Ovary (tissue), 10 donors: ENCODE measurements at places on chromosomes 3 and 15.

DNA sequence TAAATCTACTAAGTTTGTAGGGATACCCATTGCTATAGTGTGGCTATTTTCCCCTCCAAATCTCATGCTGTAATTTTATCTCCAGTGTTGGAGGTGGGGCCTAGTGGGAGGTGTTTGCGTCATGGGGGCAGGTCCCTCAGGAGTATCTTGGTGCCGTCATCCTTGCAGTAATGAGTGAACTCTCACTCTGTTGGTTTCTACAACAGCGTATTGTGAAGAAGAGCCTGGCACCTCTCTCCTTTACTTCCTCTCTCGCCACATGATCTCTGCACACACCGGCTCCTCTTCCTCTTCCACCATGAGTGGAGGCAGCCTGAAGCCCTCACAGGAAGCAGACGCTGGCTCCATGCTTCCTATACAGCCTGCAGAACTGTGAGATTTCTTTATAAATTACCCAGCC lies 34.0 kb upstream of the TRPM1 start:
- DNase-seq, result no peak

DNA sequence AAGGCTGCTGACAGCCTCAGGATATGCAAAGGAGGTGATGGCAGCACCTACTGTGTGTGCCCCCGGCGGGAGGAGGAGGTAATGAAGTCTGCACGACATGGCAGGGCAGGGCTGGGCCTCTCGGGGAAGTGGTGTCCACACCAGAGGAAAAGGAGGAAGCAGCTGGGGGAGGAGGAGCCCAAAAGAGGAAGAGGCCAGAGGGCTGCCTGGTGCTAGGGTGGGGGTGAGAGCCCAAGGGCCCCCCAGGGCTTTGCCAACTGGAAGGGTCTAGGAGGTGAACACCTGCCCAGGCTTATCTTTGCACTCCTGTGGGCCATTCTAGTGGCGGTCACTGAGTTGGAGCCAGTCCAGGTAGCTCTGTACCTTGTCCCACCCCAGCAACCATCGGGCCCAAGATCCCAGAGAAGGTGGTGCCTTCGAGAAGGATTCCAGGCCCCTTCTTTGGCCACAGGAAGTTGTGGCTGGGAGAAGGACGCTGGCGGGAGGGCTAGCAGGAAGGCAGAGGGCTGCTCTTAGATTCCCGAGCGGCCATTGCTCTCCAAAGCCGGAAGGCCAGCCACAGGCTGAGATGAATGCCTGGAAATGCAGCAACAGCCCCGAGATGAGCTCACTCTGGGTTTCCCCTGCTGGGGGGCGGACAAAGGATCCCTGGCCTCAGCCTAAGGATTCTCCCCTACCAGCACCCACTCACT lies 7.0 kb downstream of the GNAI2 start:
- DNase-seq, result no peak

DNA sequence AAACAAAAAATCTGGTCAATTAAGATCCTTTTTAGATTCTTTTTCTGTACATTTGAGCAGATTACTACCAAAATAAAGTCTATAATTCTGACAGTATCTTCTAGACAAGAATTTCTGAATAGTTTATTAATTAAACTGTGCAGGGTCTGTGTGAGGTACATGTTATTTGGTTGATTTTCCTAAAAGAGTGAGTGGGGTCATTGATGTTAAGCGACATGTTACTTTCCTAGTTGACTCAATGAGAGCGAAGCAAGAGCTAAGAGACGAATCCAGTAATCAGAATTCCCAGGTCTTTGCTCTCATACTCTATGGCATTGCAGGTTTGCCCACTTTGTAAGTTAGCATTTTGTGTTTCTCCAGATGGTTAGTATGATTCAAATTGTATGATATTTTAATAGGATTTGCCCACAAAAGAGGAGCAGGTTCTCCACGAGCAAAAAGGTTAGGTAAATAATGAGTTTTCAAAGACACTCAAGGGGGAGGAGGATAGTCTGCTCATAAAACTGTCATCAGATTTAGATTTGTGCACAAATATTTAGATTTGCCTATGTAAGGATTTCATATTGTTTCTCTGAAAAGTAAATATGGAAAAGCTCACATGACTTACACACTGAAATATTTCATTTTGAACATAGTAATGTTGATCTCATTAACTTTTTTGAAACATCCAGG lies 217.2 kb upstream of the CGNL1 start:
- no peak for DNase-seq

DNA sequence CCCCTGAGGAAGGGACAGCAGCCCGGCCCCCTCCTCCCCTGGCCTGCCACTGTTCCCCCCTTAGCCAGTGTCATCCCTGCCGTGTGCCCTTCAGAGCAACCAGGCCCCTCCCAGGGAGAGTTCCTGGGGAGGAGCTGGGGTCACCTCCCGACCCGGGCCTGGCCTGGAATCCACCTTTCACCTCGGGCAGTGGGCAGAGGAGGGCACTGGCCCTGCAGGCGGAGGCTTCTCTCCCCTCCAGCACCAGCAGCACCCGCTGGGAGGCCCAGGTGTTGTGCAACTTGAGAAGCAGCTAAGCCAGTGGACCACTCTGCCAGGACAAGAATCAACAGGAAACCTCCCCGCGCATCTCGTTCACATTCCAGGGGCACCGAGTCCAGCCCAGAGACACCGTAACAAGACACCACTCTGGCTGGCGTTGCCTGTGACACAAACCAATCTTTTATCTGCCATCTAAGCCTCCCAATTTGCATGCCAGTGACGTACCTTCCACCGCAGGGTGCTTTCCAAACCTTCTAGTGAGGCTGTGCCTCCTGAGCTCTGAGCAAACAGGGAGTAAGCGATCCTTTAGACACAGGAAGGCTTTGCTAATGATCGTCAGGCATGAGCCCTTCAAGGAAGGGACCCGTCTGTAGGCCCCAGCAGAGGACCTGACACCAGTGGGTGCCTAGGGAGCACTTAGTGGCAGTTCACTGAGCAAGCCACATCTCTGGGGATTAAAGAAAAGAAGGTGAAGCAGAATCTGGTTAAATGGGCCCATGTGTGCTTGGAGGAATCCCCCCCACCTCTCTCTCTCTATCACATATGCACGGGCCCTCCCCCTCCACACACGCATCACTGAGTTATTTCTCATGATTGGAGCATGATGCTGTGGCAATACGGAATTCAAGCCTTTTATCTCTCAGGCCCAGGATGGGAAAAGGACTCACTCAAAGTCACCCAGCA lies 98.9 kb upstream of the TLE3 start:
- peak; percentile 47 for DNase-seq

- peak; percentile 24 for DNase-seq
Measured at GRCh38 chr3:178966299-178967176, 105.1 kb downstream of the ZMAT3 start.

GRCh38 chr3:189108067-189108466 lies 63.7 kb upstream of the TPRG1 start:
- DNase-seq, result no peak

- no peak for DNase-seq
Measured at GRCh38 chr3:12370758-12371157, 81.9 kb downstream of the PPARG start.

DNA sequence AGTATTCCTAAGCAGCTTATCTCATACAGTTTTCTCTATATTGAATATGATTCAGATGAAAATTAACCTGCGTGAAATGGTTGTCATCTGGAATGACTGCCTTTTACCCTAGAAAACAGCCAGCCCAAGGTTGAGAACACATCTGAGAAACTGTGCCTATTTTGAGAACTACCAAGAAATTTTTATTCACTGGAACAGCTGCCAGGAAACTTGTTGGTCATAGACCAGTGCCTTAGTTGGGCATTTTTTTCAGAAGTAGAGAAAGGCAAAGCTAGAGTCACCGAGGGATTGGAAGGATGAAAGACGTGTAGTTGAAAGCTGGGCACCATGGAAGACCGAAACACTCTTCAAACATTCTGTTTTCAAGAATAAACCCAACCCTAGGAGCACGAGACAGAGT lies 277.1 kb downstream of the LPP start:
- DNase-seq, result no peak

DNA sequence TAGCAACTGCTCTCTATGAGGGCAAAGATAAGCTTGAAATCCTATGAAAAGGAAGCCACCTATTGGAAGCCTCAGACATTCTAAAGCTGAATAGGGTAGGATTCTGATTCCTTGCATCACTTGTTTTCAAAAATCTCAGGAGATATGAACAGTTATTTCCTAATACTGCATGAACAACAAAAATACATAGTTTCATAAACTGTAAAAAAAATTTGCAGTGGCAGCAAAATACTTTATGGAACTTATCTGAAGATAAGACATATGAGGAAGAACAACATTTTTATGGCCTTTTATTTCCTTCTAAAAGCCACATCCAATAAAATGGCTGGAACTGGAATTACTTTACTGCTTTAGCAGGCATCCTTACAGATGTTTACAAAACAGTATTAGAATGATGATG lies 29.9 kb downstream of the AP3S2 start:
- no peak for DNase-seq

GRCh38 chr3:58631742-58632141 lies 34.8 kb downstream of the FAM3D start:
- DNase-seq, result no peak

DNA sequence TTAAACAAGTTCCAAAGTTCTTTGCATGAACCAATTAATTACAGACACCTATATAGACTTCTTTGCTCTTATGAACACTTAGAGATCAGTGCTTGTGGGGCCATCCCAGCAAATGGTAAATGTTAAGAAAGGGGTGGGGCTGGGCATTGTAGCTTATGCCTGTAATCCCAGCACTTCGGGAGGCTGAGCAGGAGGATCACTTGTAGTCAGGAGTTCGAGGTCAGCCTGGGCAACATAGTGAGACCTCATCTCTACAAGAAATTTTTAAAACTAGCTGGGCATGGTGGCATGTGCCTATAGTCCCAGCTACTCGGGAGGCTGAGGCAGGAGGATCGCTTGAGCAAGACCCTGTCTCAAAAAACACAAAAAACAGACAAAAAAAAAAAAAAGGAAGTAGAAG lies 19.4 kb upstream of the STARD5 start:
- no peak for DNase-seq

DNA sequence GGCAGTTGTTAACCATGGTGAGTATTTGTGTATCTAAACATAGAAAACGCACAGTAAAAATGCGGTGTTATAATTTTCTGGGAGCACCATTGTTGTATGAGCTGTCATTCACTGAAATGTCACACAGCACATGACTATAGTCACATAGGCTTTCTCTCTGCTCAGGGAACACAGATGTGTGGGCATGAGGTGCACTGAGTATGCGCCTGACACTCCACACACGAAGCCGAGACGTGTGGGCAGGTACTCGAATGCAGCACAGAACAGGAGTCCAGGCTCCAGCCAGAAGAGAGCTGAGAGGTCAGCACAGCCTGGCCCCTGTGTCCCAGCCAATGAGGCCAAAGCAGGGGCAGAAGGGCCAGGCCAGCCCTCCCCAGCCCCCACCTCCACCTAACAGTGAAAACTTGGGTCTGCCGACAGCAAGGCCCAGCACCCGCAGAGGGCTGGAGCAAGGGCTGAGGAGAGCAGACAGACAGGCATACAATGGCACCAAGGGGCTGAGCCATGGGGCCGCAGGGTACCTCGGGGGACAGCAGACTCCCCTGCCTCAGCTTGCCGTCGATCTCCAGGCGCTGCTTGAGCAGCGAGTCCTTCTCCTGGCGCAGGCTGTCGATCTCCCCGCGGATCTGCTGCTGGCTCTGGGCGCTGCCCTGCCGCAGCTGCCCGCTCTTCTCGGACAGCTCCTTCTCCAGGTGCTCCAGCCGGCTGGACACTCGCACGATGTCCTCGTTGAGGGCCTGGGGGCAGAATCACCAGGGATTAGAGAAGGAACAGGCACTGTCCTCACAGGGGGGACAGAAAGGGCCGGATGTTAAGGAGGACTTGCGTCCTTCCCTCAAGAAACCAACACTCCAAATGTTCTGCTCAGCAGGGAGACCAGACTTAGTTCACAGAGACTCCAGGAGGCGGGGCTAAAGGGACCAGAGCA lies 24.0 kb downstream of the KIF7 start:
- no peak for DNase-seq

DNA sequence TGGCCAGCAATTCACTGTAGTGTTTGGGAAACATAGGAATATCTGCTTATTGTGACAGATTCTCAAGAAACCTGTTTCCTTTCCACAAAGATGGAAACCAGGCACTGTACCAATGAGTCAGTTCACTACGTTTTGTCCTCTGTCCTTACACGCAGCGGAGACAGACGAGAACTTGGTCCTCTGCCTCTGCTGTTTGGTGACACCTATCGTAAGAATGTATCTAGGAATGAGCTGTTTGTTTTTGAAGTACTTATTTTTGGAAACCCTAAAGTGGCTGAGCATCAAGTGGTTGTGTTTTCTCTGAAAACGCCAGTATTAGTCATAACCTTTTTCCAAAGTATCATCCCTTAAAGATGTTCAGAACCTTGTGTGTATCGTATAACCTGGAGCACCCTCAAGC lies 93.0 kb downstream of the PGPEP1L start:
- DNase-seq, result no peak

- no peak for DNase-seq
Measured at GRCh38 chr3:184848934-184849333, 37.0 kb downstream of the VPS8 start.

GRCh38 chr3:22485954-22486353 lies 717.2 kb upstream of the UBE2E2 start:
- DNase-seq, result no peak

GRCh38 chr15:39845582-39845981 lies 62.9 kb upstream of the FSIP1 start:
- no peak for DNase-seq

GRCh38 chr15:98853617-98854420 lies 153.8 kb downstream of the PGPEP1L start:
- DNase-seq, result peak; percentile 49

GRCh38 chr3:2819571-2819970 lies 290.6 kb downstream of the IL5RA start:
- DNase-seq, result no peak

GRCh38 chr3:170154569-170155143 lies 26.9 kb downstream of the PHC3 start:
- no peak for DNase-seq

- no peak for DNase-seq
Measured at GRCh38 chr3:8094415-8094814, 407.2 kb upstream of the LMCD1 start.

GRCh38 chr15:57927091-57927631 lies 138.3 kb downstream of the ALDH1A2 start:
- DNase-seq, result no peak

DNA sequence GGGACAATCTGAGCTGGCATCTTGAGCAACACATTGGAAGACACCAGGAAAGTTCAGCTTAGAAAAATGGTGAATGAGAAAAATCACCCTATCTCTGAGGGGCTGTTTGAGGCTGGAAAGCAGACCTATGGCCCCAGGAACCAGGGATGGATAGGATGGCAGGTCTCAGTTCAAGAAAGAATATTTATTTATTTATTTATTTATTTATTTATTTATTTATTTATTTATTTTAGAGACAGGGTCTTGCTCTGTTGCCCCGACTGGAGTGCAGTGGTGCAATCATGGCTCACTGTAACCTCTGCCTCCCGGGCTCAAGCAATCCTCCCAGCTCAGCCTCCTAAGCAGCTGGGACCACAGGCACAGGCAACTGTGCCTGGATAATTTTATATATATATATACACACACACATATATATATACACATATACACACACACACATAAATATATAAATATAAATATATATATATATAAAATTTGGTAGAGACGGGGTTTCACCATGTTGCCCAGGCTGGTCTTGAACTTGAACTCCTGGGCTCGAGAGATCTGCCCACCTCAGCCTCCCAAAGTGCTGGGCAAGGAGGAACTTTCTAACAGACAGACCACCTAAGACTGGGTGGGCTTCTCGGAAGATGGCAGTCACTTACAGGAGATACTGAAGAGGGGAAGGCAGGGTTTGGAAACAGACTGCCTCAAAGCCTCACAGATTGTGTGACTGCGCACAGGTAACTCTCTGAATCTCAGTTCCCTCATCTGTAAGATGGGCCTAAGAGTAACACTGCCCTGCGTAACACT lies 29.7 kb downstream of the CCDC13 start:
- no peak for DNase-seq
